ENCODE measurements at places on chromosomes 7 and 10.

DNA sequence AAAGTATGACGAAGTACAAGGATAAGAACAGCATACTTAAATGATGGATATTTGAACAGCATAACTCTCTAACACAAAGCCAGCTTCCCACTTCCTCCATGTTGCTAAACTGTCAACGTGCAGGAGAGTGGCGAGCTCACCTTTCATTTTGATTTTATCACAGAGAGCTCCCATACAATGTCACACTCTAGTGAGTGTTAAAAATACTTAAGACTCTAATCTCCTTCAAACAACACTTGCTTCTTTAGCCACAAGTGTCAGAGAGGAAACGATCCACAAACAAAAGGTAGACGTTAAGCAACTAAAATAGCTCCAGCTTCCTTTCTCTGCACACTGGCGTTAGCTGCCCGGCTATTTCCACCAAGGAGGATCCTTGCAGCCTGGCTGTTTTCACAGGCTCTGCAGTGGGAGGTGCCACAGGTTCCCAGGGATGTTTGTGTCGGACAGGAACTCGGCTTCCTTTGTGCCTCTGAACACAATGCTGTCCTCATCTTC is 194.6 kb downstream of the COBL start:
- no peak for DNase-seq

- peak; percentile 51 for DNase-seq
These were observed 26.9 kb downstream of the TMEM120A start for GRCh38 chr7:75967487-75967997.

DNA sequence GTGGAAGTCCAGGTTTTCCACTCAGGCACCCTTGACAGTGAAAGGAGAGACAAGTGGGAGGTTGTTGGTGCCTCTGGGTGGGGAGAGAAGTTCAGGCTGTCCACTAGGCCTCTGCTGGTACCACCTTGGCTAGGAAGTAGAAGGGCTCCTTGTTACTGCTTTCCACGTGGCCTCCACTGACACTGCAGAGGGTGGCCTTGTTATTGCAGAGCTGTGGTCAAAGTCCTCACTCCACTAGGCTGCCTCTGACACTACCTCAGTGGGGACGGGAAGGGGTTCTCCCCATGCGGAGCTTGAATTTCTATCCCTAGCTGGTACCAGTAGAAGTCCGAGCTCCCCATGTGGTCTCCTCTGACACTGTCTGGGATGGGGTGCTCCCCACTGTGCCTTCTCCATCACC is 14.9 kb upstream of the STOX1 start:
- no peak for DNase-seq

DNA sequence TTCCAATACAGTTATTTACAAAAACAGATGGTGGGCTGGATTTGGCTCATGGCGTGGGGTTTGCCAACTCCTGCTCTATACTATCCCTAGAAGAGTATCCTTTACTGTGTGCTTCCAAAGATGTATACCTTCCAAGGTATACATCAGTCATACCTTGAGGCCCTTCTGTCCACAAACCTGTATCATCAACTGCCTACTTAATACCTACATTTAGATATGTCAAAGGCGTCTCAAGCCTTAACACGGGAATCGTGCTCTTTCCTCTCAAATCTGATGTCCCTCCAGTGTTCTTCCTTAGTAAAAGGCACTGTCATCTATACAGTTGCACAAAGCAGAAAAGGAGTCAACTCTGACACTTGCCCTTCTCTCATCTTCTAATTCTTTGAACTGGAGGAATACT is 36.9 kb downstream of the NAMPT start:
- DNase-seq = no peak

DNA sequence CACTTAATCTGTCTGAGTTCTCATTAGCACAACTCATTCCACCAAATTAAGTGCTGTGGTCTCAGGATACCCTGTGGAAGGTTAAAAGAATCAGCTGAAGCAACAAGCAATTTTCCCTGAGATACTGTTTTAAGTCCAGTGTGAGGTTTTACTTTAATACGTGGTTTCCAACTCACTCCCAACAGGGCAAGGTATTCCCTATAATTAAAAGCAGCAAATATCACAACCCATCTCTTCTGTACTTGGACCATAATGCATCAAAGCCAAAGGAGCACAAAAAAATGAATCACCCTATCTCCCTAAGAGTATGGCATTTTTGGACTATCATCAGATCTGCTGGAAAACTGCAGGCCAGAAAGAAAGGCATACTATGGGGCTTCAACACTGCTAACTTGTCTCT is 4.9 kb downstream of the CADPS2 start:
- DNase-seq = no peak

- DNase-seq = no peak
These were observed 147.5 kb upstream of the FRMD4A start for GRCh38 chr10:14478201-14478600.

DNA sequence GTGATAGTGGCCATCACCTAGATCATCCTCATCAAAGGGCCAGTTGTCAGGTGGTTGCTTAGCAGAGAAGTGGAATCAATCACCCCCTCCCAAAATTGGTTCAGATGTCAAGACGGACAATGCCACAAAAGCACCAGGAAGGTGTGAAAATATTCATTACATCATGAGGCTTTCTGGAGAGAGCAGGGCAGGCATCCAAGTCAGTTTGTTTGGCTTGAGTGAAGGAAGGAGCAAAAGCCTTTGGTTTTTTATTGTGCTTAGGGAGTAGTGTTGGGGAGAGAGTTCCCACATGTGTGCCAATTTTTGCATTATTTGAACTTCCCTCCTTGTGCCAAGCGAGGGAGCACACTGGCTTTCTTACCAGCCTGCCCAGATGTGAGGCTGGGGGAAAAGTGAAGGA is 1082.9 kb downstream of the LRMDA start:
- DNase-seq = no peak

DNA sequence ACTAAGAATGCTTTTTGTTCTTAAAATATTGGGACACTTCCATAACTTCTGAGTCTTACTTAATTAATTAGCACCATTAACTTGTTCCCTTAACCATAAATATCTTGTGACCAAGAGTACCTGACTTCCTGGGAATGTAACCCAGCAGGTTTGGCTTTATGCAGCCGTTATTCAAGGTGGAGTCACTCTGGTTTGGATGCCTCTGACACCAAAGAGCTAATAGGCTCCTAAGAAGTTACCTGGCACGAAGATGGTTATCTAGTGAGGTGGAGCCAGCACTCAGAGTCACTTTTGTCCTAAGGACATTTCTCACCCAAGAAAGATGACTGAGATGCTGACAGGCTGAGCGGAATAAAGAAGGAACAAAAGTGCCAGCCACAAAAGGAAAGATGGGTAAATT is 172.3 kb downstream of the C1GALT1 start:
- no peak for DNase-seq

DNA sequence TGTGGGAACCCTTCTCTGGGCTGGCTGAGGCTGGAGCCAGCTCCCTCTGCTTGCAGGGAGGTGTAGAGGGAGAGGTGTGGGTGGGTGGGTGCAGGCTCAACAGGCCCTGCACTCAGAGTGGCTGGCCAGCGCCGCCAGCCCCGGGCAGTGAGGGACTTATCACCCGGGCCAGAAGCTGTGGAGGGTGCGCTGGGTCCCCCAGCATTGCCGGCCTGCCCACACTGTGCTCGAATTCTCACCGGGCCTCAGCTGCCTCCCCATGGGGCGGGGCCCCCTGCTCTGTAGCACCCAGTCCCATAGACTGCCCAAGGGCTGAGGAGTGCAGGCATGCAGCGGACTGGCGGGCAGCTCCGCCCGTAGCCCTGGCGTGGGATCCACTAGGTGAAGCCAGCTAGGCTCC is 190.7 kb upstream of the TAC1 start:
- DNase-seq = no peak

DNA sequence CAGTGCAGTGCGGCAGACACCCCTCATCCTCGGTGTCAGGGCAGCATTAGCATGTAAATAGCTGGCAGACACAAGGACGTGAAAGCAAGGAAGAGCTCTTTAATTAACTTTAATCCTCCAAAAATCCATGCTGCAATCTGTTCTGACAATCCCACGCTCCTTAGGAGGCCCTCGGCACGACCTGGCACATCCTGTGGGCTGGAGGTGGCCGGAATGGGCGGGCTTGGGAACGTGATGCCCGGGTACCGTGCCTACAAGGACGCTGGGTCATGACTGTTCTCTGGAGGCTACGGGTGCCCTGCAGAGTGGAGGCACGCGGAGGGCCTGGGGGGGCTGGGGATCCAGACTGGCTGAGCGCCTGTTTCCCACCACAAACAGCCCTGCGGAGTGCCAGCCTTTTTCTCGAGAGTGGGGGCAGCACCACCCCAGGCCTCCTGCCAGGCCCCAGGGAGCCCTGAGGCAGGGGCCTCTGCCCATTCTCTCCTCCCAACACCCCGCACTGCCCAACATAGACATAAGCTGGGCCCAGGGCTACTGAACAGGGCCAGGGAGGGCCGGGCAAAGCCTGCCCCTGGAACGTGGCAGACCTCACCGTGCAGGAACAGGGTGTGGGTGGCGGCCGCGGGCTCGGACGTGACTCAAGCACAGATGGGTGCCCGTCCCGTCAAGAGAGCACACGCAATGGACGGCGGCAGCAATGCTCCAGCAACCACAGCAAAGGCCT is 189.3 kb downstream of the MAD1L1 start:
- DNase-seq = no peak

- peak; percentile 20 for DNase-seq
These were observed 6.6 kb downstream of the DGKI start for GRCh38 chr7:137839903-137840779.

- no peak for DNase-seq
These were observed 21.8 kb downstream of the DIP2C start for GRCh38 chr10:667602-668143.
